ENCODE measurements at places on chromosomes 7 and 10.

GRCh38 chr10:34960983-34961382 lies 129.2 kb downstream of the CUL2 start:
- DNase-seq, result no peak

- no peak for DNase-seq
Measured at GRCh38 chr10:17616403-17617030, 657 bp downstream of the HACD1 start.

DNA sequence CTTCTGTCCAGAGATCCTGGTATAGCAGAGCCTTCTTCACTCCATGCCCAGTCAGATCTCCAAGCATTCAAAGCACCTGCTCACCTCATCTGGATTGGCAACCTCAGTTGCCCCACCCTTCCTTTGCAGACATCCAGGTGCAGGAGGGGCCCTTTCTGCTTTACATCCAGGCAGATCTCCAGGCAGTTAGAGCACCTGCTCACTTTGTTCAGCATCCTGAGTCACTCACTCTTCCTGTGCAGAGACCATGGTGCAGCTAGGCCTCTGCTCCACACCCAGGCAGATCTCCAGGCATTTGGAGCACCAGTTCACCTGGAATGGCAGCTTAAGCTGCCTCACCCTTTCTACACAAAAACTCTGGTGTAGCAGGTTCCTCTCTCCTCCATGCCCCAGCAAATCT lies 153.1 kb downstream of the CDK14 start:
- DNase-seq, result no peak

DNA sequence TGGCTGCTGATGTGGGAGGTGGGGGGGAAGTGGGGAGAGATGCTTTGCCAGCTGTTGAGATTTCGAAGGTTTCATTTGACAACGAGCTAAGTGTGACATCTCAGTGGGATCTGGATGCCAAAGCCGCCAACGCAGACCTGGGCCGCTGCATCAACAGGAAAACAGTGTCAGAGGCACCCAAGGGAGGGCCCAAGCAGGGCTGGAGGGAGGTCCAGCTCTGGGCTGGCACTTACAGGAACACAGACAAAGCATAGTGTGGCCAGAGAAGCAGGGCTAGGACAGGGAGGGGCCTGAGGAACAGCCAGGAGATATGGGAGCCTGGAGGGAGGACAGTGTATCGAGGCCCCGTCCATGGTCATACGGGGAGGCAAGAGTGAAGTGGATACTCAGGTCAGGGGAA lies 73.1 kb downstream of the GTF2IRD1 start:
- no peak for DNase-seq

DNA sequence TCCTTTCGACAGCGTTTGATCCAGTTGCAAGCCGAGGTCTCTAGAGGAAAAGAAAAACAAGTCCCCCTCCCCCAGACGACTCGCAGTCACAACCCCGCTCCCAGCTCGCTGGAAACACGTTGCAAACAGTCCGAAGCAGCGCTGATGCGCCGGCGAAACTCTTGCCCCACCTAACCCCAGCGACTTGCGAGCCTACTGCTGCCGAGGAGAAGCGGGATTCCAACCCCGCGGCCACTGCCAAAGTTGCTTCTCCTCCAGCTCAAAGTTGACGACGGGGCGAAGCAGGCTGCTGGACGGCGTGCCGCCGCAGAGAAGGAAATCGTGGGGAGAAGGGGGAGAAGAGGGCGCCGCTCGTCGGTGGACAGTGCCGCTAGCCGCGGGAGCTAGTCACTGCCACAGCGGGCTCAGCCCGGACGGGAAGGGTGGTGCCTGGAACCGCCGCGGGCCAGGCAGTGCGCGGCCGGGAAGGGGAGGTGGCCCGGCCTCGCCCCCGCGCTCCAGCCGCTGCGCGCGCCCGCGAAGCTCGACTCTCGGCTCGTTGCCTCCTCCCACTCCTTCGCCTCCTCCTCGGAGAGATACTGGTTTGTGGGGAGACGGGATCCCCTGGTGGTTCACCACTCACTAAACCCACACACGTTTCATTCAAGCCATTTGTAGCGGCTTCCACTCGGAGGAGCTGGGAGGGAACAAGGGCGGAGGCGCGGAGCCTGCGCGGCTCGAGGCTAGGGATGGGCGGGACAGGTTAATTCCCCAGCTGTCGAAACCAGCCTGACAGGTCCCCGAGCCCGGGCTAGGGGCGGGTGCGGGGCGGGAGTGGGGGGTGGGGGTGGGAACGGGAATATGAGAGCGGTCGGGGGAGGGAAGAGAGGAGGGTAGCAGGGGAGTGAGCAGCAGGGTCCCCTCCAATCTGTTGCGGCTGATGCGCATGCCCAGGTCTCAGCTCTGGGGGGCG lies at the start of gene GPR37:
GPR37 (minus strand) TSS at position 392 of the 952 bp plus-strand sequence. CDS start 816 bp downstream, outside the sequence.
- DNase-seq, result peak; percentile 86

- no peak for DNase-seq
Measured at GRCh38 chr7:112940314-112940732, 146.3 kb downstream of the GPR85 start.

DNA sequence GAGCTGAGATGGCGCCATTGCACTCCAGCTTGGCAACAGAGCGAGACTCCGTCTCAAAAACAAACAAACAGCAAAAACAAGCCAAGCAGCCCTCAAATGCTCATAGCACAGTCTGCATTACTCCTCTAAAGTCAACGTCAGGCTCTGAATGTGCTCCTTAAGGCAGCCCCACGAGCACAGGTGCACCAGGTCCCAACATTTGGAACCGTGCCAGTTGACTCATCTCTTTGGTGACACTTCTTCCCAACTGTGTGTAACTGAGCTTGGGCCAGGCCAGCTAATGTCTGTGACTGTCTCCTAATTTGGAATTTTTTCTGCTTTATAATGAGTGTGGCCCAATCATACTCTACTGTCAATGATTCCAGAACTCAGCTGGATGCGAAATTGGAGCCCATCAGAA lies 66.3 kb upstream of the EFCAB10 start:
- peak; percentile 61 for DNase-seq

DNA sequence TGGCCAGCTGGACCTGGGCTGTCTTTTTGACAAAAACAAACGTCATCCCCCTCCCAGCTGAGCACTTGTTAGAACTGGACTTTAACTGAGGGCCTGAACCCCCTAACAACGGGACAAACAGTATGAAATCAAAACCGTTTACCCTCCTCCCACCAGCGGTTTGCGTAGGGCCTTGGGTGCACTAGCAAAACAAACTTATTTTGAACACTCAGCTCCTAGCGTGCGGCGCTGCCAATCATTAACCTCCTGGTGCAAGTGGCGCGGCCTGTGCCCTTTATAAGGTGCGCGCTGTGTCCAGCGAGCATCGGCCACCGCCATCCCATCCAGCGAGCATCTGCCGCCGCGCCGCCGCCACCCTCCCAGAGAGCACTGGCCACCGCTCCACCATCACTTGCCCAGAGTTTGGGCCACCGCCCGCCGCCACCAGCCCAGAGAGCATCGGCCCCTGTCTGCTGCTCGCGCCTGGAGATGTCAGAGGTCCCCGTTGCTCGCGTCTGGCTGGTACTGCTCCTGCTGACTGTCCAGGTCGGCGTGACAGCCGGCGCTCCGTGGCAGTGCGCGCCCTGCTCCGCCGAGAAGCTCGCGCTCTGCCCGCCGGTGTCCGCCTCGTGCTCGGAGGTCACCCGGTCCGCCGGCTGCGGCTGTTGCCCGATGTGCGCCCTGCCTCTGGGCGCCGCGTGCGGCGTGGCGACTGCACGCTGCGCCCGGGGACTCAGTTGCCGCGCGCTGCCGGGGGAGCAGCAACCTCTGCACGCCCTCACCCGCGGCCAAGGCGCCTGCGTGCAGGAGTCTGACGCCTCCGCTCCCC lies at the start of gene IGFBP1:
IGFBP1 (plus strand) TSS at position 304 of the 808 bp plus-strand sequence; CDS start at position 469, 165 bp downstream.
- peak; percentile 12 for DNase-seq

GRCh38 chr10:33706191-33706590 lies 371.7 kb upstream of the NRP1 start:
- DNase-seq, result no peak

- DNase-seq, result peak; percentile 13
Measured at GRCh38 chr10:75508814-75509306, 77.4 kb downstream of the LRMDA start.

GRCh38 chr10:9038146-9038714 lies 983.7 kb downstream of the GATA3 start:
- no peak for DNase-seq

- peak; percentile 84 for DNase-seq
Measured at GRCh38 chr10:71632200-71632820, 87.3 kb downstream of the C10orf105 start.

GRCh38 chr7:54858008-54858692 lies 99.1 kb upstream of the SEC61G start:
- DNase-seq, result no peak

DNA sequence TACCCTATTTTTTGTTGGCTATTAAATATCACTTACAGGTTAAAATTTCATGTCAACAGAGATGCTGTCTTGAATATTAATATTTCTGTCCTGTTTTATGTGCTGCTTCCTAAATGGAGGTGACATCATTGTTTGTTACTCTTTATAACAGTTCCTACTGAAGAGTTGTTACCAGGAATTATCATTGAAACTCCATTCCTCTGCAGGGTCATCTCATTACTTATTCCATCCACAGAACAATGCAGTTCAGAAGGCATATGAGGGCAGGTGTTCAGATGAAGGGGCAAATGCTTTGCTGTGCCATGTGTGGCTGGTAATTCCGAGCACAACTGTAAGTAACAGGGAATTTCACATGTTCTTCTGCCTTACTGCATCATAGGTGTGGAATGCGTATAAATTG lies 113.4 kb downstream of the ANK3 start:
- DNase-seq, result no peak

GRCh38 chr7:131610007-131610406 lies 53.6 kb upstream of the PODXL start:
- no peak for DNase-seq

GRCh38 chr10:129386415-129387257 lies 80.4 kb upstream of the MGMT start:
- DNase-seq, result no peak

- no peak for DNase-seq
Measured at GRCh38 chr7:130970196-130970595, 236.2 kb upstream of the KLF14 start.

- no peak for DNase-seq
Measured at GRCh38 chr10:49050366-49050765, 65.0 kb downstream of the VSTM4 start.

DNA sequence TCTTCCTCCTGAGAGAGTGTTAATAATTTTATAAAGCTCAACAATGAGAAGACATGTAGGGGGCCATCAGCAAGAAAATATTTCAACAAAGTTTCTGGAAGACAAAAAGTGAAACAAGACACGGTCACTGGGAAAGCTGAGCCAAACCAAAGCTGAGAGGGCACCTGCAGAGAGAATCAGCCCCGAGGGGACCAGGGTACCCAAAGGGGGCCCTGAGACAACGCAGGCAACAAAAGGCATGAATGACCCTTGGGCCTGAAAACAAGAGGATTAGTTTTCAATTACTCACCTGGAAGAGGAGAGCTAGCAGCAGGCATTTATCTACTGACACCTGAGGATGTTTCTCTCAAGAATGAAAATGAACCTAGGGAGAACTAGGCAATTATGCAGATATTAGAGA lies 461.2 kb upstream of the MGMT start:
- no peak for DNase-seq

- DNase-seq, result no peak
Measured at GRCh38 chr10:16941870-16942269, 124.6 kb upstream of the RSU1 start.

DNA sequence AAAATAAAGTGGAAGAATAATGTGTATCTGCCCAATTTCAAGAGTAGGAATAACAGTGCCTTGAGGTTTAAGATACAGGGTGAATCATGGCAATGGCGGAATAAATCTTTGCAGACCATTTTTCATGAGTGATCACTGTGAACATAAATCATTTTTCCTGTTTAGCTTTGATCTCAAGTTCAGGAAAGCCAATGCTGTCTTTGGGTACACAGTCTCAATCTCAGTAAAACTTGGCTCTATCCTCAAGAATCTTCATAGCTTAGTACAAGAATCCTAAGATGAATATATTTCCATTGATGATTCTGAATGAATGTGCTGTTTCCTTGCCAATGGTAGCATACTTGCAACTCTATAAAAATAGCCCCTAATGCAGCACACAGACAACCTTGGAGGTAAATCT lies 6.8 kb downstream of the NAMPT start:
- no peak for DNase-seq

DNA sequence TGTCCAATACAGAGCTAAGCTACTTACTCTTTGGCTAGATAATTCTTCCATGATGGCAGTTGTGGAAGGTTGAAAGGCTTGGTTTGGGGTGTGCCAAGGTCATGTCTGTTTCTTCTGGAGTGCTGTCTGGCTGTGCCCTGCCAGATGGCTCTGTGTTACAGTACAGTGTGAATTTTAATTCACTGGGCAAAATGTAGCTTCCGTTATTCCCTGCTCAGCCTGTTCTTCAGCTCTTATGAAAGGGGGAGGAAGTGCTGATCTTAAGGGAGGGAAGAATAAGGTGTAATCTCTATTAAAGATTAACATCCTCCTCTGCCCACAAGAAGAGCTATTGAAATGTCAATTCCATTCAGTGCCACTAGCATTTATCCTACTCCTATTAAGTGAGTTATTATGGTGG lies 52.2 kb downstream of the SND1 start:
- DNase-seq, result peak; percentile 44

- DNase-seq, result no peak
Measured at GRCh38 chr10:125343118-125343925, 183.0 kb upstream of the CTBP2 start.

- no peak for DNase-seq
Measured at GRCh38 chr7:112398534-112398933, 51.7 kb upstream of the IFRD1 start.

DNA sequence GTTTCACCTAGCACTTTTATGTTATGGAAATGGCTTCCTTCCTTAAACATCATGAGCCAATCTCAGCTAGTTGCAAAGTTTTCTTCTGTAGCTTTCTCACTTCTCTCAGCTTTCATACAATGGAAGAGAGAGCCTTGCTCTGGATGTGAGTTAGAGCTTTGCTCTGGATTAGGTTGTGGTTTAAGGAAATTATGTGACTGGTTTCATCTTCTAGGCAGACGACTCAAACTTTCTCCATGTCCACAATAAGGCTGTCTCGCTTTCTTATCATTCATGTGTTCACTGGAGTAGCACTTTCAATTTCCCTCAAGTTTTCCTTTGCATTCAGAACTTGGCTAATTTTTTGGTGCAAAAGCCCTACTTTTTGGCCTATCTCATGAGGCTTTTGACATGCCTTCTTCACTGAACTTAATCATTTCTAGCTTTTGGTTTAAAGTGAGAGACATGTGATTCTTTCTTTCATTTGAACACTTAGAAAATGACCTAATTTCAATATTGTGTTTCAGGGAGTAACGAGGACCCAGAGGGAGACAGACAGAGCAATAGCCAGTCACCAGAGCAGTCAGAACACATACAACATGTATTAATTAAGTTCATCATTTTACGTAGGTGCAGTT lies 49.8 kb downstream of the CNOT4 start:
- DNase-seq, result no peak

DNA sequence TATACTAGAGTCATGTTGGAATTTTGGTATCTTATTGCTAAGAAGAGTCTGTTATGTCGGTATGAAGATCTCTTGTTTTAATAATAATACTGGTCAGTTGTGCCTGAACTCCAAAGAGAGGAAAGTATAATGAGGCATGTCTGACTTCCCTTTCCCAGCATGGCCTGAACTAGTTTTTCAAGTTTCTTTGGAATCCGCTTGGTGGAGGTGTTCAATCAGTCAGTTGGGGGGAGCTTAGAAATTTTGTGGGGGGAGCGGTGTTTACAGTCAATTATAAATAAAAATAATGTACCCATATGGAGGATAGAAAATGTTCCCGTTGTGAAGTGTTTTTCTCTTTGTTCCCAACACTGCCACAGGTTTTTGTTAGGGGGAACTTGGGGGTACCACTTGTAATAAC lies 1.5 kb upstream of the TRDMT1 start:
- no peak for DNase-seq

- DNase-seq, result no peak
Measured at GRCh38 chr10:96746503-96746902, 26.2 kb upstream of the PIK3AP1 start.

GRCh38 chr10:118793545-118793944 lies 38.8 kb upstream of the CACUL1 start:
- no peak for DNase-seq
